ENCODE measurements at places on chromosomes 5 and 9.
A peak's percentile ranks its signal among the peaks of the same experiment; 100 is the strongest.

DNA sequence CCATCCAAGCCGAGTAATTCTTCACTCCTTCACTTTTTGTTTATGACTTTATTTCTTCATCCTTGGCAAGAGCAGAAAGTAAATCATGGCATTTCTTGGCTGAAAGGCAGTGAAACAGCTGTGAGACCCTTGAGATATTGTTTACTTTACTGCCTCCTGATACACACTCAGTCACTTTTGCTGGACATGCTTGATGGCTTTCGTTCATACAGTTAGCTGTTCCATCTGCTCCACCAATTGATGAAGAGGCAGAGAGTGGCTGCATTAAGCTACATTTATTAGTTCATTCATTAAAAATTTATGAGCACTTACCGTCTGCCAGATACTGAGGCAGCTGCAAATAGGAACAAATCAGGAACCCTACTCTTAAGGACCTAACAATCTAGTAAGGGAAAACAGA, 184.4 kb upstream of the OR13F1 start:
- DNase-seq, result no peak

DNA sequence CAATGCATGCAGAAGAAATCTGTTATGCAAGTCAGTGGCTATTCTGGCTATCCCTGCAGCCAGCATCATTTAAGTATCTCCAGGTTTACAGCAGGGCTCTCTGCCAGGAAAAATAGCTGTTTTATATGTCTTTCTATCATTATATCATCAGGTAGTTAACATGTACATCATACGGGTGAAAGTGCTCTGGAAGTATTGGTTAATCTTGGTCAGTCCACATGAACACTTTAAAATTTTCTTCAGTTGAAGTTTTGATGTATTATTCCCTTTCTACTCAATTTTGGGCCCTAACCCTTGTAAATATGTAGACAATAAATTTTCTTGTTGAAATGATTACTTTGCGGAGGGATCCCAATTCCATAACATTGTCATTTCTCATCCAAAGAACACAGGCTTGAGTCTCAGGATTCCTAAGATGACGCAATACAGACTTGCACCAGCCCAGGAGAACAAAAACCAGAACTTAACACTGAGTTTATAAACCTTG, 67.5 kb downstream of the SEMA6A start:
- DNase-seq, result no peak

- no peak for DNase-seq
Measured at GRCh38 chr9:116506685-116507084, 180.4 kb upstream of the TRIM32 start.

DNA sequence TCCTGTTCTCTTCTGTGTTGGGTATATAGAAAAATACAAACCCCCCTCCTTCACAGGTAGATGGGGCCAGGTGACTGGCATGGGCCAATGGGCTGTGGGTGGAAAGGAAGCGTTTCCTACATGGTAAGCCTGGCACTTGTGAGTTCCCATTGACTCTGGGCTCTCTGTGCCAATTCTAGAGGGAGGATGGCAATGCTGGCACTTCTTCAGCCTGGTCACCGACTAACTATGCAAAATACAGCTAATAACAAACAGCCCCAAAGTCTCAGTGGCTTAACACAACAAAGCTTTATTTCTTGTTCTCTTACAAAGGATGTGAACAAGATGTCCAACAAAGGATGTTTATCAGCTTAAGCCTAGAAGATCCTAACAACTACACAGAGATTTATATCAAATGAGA, 258.1 kb downstream of the SYK start:
- no peak for DNase-seq

GRCh38 chr9:74942801-74943200, 9.9 kb downstream of the C9orf40 start:
- DNase-seq, result no peak

GRCh38 chr5:126508962-126509279, 85.7 kb downstream of the GRAMD2B start:
- DNase-seq, result peak; percentile 24

DNA sequence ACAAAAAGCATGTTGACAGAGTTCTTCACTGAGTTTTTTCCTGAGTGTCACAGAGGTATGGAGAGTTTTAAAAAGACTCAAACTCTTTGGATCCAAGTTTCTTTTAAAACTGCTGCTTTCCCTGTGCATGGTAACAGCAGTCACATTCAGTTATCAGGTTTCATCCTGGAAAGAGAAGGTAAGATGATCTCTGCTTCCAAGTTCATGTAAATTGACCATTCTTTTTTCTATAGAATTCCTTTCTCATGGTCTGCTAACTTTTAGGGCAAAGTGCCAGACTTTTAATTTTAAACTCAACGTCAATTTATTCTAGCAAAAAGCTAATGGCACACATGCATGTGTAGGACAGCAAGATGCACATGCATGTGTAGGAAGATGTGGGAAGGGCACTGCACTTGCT, 52.5 kb upstream of the PRLR start:
- DNase-seq, result no peak

- no peak for DNase-seq
Measured at GRCh38 chr5:38396766-38397165, 138.4 kb downstream of the EGFLAM start.

GRCh38 chr9:124477648-124478285, 27.5 kb downstream of the ADGRD2 start:
- no peak for DNase-seq

GRCh38 chr5:169279125-169279524, 21.8 kb downstream of the SLIT3 start:
- no peak for DNase-seq

DNA sequence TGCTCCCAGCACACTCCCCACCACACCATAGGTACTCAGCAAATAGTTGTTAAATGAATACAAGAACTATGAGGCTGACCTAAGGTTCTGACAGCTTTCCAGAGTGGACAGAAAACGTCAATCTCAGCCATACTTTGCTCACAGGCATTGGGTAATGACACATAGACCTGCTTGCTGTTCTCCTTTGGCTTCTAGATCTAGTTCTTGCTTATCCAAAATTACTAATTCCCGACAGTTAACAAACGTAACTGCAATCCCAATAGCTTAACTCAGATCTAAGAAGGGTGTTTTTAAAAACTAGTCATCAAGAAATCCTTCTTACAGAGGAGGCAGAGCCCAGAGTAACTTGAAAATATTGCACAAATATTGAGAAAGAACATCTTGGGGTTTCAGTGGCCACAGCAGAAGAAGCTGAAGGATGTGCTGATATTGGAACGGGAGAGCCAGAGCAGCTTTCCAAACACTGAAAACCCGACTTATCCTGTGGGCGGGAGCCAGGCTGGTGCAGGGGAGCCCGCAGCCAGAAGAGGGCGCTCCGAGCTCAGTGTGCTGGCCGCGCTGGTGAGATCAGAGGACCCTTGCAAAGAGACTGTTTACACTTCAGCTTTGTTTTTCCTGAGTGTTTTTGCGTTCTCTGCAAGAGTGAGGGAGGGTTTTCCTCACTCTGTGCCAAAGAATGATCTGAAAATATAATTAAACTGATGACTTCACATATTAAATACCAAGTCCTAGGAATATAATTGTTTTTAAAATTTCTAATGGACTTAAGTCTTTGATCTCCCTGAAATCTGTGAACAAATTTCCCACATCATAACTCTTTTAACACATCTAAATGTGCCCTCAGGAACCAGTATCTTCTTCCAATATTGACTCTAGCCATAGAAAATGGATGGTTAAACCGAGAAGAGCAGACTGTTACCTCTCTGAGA, 30.3 kb downstream of the FGF1 start:
- peak; percentile 53 for DNase-seq

DNA sequence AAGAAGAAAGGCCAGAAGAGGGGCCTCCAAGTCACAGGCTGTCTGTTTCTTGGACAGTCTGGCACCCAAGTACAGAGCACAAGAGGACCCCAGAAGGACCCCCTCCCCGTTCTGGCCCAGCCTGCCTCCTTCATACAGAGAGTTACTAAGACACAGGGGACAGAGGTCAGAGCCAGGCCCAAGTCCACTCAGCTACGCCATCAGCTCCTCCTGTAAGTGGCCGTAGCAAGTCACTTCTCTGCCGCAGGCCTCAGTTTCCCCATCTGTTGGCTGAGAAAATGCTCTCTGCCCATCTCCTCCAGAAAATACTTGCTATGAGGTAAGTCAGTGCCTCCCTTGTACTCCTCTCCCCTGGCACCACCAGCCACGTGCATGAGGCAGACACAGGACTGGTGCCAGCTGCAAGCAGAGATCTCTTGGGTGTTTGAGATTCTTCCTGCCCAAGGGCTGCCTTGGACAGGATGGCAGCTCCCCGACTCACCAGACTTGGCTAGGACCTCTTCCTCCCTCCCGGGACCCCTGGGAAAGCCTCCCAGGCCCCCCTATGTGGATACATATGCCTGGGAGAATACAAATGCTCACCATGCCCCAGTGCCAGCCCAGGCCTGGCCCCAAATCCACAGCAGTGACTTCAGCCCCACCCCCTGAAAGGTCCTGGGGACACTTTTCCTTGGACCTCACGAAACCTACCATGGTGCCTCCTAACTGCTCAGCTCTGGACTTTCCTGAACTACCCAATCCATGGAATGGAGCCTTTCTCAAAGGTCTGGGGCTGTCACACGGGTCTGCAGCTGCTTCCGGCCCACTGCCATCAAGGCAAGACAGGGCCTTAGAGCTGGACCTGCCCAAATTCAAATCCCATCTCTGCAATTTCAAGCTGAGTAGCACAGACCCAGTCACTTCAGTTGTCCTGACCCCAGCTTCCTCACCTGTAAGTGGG, 5.1 kb downstream of the EEIG1 start:
- DNase-seq, result no peak

DNA sequence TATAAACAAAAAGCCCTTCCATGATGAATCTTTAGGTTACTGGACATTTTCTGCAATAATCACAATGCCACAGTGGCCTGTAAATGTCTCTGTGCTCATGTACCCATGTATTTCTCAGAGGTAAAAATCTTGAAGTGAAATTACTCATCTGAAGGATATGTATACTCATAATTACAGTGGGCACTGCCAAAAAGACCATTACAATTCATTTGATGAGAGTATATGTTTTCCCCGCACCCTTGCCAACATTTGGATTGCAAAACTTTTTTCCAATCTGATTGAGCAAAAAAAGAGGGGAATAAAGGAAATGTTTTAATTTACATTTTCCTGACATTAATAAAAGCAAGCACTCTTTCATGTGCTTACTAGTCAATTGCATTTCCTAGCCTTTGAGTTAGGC, 110.5 kb downstream of the EPB41L4A start:
- DNase-seq, result no peak

DNA sequence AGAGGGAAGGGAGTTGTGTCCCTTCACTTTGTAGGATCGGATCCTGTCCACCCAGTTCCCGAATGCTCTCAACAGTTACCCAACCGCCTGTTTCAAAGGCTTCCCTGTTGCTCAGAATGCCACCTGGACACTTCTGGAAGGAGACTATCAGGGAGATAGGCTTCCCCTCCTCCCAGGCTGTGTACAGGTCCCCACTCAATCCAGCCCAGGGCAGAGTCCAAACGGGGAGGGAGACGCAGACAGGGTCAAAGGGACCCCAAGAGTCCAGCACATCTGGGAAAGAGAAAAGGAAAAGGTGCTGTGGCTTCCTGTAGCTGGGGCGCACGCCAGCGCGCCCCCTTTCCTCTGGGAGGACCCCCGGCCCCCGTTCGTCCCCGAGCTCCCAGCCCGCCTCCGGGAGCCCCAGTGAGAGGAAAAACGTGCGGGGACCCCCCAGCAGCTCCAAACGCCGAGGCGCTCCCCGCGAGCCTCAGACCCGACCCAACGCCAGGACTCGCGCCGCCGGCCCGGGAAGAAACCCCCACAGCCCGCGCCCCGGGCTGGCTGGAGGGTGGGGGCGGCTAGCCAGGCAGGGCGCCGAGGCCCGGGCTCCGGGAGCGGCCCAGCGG, 640 bp downstream of the SURF4 start:
- no peak for DNase-seq

DNA sequence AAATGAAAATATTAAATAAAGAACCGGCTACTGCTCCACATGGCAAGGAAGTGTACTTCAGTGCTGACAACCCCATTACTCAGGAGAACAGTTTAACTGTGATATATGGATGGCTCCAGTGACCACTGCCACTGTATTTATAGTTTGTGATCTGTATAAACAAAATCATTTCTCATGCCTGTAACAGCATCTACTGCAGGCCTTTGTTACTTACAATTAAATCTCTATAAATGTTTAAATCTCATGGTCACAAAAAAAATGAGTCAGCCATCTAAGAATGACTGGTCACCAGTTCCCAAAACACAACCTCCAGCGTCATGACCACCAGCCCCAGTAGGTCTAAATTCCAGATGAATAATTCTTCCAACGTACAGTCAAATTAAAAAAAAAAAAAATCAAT, 24.6 kb downstream of the SERINC5 start:
- no peak for DNase-seq

DNA sequence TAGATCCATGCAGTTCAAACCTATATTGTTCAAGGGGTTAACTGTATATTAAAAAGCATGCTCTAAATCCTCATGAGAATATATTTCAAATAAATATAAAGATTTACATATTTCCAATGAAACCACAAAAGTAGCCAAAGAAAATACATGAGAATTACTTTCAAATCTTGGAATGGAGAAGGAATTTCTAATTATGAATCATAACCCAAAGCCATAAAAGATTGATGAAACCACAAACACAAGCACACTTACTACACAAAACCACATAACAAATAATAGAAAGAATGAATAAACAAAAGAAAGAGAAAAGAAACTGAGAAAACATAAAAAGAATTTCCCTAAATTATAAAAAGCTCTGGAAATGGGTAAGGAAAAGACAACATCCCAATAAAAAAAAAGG, 16.0 kb downstream of the ERP44 start:
- DNase-seq, result no peak

- DNase-seq, result no peak
Measured at GRCh38 chr9:134618833-134619447, 22.7 kb upstream of the COL5A1 start.

- DNase-seq, result no peak
Measured at GRCh38 chr9:72485821-72486593, 35.4 kb upstream of the TMC1 start.

DNA sequence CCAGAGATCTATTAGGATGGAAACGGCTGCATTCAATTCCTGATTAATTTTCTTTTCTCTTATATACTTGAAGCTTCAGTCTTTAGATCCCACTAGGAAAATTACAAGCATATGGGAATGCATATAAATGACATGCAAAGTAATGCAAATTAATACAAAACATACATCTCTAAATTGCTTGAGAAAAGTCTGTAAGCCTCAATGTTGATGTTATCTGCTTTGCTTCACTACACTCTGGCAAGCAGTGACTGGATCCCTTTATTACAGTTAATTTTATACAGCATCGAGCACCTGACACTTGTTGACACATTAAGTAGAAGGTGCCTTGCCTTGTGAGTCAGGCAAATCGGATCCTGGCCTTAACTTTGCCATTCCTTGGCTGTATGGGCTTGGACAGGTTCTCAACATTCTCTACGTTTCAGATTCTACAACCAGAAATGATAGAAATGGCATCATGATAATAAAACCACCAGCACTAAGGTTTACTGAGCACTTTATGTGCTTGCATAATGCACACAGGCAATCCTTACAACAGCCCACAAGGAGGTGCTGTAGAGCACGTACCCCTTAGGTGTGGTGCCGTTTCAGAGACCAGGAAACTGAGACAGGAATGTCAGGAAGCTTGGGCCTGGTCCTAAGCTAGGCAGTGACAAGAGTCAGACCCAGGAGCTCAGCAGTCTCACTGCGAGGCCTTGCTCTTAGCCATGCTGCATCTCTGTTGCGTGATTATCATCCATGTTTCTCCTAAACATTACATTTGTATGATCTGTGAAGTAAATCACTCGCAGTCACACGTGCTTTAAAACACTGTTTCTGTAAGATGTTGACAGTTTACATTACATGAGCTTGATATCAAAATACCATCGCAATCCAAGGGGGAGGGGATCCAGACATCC, 2.7 kb downstream of the GCNT4 start:
- peak; percentile 73 for DNase-seq

- DNase-seq, result peak; percentile 5
Measured at GRCh38 chr5:96381526-96381925, 51.5 kb downstream of the PCSK1 start.

Measured in CD4-positive, alpha-beta T cell treated with Interleukin-1 beta for 1 hour (primary cell).